ENCODE measurements at places on chromosomes 16 and 17.
A peak's percentile ranks its signal among the peaks of the same experiment; 100 is the strongest.

- no peak for DNase-seq
Measured at GRCh38 chr16:12569061-12569460, 234.6 kb downstream of the CPPED1 start.

- DNase-seq, result no peak
Measured at GRCh38 chr17:39237586-39237985, 11.8 kb upstream of the STAC2 start.

GRCh38 chr17:3335876-3336275 is 37.7 kb upstream of the OR3A1 start:
- no peak for DNase-seq

- no peak for DNase-seq
Measured at GRCh38 chr16:51815523-51815922, 664.5 kb upstream of the SALL1 start.

GRCh38 chr16:81366316-81366932 is 51.7 kb downstream of the GAN start:
- no peak for DNase-seq

DNA sequence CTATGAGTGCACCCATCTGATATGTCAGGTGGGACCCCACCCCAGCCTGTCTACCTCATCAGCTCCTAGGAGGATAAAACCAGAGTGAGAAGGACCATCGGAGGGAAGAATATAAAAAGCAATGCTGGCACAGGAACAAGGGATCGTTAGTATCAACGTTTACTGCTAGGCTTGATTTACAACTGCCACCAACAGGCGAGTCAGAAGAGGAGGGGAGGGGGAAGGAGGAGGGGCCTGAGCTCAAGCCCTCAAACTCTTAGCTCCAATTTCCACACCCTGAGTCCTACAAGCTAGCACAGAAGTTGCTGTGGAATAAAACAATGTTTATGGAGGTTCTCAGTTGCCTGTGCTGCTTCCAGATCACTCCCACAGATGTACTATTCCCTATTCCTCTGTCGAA is 234.5 kb downstream of the C16orf78 start:
- DNase-seq, result no peak

DNA sequence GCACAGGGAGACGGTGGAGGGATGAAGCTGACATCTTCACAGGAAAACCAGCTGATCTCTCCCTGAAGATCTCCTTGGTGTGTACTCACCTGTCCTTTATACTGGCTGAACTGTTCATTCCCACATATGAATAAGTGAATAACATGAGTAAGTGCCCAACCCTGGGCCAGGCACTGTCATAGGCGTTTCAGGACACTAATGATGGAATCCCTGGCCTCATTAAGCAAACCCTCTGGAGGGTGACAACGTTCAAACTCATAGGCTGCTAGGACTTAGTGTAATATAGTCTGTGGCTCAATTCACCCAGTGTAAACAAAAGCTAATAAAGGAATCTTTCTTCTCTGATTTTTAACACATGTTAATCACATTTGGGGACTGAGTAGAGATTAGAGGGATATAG is 24.5 kb downstream of the GAS7 start:
- no peak for DNase-seq

DNA sequence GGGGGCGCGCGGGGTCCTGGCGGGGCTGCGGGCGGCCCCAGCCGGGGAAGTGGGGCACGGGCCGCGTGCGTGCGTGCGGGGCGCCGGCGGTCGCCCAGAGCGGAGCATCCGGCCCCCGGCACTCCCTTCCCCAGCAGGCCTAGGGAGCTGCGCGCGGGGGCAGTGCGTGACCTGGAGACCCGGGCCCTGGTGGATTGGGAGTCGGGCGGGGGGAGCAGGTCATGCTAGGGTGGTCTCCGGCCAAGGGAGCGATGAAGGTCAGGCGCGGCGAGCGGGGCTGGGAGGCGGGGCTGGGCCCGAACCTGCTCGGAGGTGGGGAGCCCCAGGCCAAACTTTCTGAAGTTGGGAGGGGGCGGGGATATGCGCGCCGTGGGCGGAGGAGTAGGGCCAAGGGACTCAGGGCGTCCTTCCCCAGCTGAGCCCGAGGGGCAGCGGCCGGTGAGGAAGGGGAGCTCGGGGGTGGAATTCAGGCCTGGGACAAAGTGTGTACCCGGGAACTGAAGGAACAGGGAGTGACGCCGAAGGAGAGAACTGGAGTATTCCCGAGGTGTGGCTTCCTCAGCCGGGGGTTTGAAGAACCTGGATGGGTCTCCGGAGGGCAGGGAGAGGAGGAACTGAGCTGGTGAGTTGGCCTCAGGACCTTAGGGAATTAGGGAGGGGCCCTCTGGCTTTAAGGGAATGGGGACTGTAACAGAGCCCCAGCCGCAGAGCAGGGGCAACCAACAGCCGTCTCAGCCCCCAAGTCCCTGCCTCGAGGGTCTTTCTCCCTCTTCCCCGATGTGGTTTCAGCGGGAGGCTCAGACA is 589 bp downstream of the XYLT2 start:
- peak; percentile 45 for DNase-seq

GRCh38 chr16:48565752-48566151 is 44.2 kb downstream of the N4BP1 start:
- no peak for DNase-seq

GRCh38 chr16:3215601-3216262 is 19.2 kb downstream of the ZNF200 start:
- DNase-seq, result no peak

DNA sequence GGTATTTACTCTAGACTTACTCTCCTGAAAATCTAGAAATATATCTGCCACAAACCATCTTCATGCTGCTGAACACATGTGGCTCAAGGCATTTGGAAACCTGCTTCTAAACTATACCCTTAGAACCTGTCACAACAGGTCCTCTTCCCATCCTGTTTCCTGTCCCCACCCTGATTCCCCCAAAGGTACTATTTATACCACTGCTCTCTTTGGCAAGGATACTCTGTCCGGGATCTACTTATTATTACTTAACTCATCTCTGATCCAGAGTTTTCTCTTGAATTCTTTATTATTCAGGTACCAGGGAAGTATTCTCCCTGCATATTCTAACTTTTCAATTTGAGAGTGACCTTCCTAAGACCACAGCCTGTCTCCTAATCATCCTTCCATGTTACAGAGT is 33.4 kb downstream of the TRAF4 start:
- no peak for DNase-seq

DNA sequence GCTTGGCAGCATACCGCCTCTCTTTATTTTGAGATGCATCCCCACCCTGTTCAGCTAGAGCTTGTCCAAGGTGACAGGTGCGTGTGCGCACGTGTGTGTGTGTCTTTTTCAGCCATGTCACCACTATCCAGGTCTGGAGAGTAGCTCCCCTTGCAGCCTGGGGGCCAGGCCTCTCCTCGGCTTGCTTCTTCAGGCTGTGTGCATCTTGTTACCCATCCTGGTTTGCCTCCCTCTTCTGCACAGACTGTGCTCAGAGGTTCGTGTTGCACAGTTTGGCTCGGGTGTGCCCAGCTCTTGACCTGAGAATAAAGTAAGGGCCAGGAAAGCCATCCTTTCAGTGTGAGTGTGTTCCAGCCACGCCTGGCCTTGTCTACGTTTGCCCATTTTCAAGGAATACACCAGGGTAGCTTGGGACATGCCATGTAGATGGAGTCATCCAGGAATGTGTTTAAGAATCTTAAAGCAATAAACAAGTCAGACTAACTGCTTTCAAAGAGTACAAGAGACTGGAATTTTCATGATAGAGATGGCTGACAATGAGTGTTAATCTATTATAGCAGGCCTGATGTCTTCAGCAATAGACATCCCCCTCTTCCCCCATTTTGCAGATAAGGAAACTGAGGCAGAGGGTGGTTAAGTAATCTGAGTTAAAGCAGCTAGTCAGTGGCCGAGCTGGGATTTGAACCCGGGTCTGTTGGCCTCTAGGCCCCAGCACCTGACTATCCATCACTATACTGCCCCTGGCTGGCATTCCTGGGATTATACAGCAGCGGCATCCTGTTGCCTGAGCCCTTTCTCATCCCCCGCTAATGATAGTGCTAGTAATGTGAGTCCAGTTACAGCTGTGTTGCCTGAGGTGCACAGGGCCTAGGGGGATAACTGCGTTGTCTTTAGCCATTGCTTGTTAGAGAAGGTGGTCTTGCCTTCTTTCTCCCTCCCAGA is 77.9 kb downstream of the KSR1 start:
- peak; percentile 53 for DNase-seq

GRCh38 chr17:74803388-74803930 is 27.3 kb upstream of the NAT9 start:
- no peak for DNase-seq

GRCh38 chr16:80294172-80294571 is 246.6 kb upstream of the DYNLRB2 start:
- DNase-seq, result no peak

- DNase-seq, result no peak
Measured at GRCh38 chr17:57517273-57517631, 227.8 kb downstream of the CCDC182 start.

DNA sequence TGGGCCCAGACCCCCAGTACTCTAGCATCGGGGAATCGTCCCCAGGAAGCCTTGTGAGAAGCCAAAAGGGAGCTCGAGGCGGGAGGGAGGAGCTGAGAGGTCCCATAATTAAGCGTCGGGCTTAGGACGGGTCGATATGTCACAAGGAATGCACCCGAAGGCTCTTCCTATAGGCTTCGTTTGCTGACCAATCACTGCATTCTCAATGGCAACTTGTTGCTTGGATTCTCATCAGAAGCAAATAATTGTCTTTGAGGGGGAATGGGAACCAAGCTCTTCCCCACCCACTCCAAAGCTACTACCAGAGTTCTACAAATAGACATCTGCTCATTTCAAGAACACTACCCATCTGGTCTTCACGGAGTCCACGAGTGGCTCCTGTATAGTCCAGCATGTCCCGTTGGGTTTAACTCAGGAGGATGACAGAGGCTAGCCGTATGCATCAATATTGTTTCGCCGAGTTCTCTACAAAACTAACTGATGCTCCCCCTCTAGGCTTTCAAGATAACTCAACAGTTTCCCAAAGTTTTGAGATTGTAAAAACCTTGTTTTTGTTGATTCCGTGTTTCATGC is 628 bp upstream of the BLMH start:
- no peak for DNase-seq

- DNase-seq, result no peak
Measured at GRCh38 chr17:68603027-68603426, 1.9 kb upstream of the FAM20A start.

- DNase-seq, result no peak
Measured at GRCh38 chr17:21131137-21131536, 4.4 kb downstream of the DHRS7B start.

- no peak for DNase-seq
Measured at GRCh38 chr17:2253768-2254406, 49.7 kb downstream of the SMG6 start.

DNA sequence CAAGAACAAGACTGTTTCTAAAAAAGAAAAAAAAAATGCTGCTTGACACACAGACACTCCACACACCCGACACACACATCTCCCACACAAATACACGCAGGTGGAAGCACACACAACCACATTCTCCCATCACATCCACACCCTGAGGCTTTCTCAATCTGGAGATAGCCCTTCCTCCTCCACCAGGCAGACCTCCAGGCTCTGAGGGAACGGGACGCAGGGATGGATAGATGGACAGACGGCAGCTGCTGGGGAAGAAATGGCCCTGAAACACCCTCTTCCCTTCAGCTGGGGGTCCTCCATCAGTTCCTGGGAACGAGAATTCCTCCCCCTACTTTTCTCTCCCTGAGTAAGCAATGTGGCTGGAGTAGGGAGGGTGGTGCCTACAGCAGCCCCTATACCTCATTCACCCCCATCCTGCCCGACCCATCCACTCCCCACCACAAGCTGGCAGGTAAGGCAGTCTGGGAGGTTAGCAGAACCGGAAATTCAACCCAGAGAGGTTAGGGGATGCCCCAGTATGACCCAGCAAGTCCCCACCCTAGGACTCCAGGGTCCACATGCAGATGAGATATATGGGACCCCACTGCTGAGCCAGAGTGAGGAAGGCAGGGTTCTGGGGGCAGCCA is 4.1 kb upstream of the LITAFD start:
- no peak for DNase-seq

GRCh38 chr17:74407384-74407783 is 24.5 kb upstream of the GPRC5C start:
- no peak for DNase-seq

DNA sequence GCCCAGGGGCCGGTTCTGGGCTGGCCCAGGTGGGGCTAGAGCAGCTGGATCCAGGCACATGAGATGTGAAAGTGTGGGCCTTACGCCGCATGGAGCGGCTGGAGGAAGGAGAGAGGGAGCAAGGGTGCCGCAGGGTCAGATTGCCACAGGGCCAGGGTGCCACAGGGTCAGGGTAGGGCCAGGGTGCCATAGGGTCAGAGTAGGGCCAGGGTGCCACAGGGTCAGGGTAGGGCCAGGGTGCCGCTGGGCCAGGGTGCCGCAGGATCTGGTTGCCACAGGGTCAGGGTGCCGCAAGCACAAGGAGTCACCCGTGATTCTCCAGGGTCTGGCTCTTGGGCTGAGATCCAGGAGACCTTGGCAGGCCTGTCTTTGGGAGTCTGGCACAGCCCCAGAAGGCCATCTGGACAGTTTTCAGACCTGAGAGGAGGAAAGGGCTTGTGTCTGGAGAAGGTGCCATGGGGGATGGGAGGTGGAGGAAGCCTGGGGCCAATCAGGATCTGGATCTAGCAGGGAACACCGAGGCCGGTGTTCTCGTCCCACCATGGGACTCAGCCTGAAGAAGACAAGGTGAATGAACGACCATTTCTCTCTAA is 13.1 kb upstream of the LASP1NB start:
- no peak for DNase-seq

- DNase-seq, result no peak
Measured at GRCh38 chr17:17682293-17682736, 1.1 kb downstream of the RAI1 start.

DNA sequence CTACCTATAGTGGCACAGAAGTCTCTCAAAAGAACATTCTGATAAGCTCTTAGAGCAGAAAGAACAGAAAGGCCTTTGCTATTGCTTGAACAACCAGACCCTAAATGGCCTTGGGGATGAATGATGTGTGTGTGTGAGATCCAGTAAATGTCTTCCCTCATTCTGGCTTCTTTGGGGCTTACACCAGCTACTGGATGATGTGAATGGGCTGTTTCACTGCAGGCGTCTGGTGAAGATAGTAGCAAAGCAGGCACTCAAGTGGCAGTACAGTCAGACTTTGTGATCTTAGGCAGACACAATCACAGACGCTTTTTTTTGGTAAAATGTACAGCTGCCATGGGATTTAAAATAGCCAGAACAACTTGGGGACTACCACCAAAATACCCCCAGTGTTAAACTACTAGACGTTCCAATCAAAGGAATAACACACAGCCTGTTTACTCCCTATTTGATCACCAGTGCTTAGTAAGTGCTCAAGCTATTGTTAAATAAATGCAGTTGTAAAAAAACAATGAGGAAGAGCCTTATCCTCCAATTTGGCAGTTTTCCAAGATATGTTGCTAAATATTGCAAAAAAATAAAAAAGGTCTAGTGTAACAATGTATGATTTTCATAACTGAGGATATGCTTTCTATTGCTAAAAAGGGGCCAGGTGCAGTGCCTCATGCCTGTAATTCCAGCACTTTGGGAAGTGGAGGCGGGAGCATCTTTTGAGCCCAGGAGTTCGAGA is 17.9 kb downstream of the NDUFAB1 start:
- DNase-seq, result no peak
